ENCODE measurements at places on chromosomes 6 and 20. TPM values are rescaled to one million over a fixed set of nuclear protein-coding genes. Genes with fewer than 3 reads are reported as not detected.
A peak's percentile ranks its signal among the peaks of the same experiment; 100 is the strongest.

SIRT5 gene
- total RNA-seq, result 10.9 TPM

DNA sequence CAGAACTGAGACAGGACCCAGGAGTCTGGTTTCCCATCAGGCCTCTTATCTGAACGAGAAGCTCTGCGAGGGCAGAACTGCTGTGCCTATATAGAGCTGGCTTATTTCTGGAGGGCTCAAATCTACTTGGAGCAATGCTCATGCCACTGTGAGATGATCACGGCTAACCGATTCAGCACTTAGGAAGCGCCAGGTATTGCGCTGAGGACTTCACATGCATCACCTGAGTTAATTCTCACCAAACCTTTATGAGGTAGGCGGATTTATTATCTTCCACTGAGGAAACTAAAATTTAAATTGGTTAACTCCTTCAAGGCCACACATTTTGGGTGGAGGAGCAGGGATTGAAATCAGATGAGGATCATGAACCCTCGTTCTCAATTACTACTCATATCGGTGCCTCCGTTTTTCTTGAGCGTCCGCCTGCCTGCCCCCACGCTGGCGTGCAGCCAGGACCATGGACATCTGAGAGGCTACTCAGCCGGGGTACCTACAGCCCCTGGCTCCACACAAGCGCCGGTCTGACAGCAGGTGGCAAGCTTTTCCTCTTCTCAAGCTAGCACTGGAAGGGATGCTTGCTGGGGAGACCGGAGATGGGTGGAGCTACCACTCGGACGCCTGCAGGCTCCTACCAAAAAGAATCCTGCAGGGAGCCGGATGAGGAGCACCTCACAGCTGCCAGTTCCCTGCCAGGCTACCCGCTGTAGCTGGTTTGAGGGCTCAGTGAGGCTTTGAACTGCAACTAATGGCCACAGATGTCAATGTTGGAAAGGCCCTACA is 1.0 kb upstream of the PCIF1 start:
- H3K4me3 ChIP-seq, result peak overlapping the region; percentile 96
- peak; percentile 84 for DNase-seq
- no peaks in the 10 kb centered on the region for H3K27me3 ChIP-seq
- H3K4me1 ChIP-seq, result peaks cover 30% of the 10 kb centered on the region
- H3K27ac ChIP-seq, result peak overlapping the region; percentile 98

GRCh38 chr20:52518735-52519134 is 327.2 kb upstream of the ZFP64 start:
- H3K4me3 ChIP-seq, result no peak overlapping the region
- no peak for DNase-seq
- H3K4me1 ChIP-seq, result no peaks in the 10 kb centered on the region
- H3K27ac ChIP-seq, result no peak overlapping the region
- H3K36me3 ChIP-seq, result no peaks in the 10 kb centered on the region

- H3K36me3 ChIP-seq, result no peaks in the 10 kb centered on the region
- H3K4me3 ChIP-seq, result no peak overlapping the region
- no peaks in the 10 kb centered on the region for H3K4me1 ChIP-seq
- no peak for DNase-seq
- no peak overlapping the region for H3K27ac ChIP-seq
Observed at GRCh38 chr20:37968841-37969401, 64.3 kb downstream of the TTI1 start.

DNA sequence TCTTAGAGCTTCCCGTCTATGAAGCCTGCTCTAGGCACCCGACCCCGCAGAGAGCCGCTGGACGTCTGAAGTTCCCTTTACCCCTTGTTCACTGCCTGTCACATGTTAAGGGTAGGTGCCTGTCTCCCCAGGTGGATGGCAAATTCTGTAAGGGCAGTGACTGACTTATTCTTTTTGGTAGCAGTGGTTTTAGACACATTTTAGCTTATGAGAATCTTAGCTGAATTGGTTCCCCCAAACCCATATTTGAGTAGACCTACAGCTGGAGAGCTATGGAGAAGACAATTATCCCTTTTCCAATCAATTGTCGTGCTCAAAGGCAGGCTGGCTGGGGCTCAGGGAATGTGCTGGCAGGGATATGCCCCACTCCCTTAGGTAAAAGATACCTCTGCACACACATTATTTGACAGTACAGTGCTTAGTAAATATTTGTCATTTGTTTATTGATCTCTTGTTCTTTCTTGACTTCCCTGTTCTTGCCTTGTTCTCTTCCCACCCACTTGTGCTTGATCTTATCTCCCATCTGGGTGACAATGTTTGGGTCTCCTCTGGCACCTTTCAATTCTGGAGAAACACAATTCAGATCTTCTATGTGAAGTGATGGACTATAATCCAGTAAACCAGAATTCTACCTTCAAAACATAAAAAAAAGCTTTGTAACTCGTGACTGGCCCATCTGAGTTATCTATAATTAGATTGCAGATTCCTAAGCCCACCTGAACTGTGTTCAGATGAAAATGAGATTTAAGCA is 114.3 kb upstream of the SLC2A12 start:
- H3K4me3 ChIP-seq, result no peak overlapping the region
- peaks cover 17% of the 10 kb centered on the region for H3K36me3 ChIP-seq
- H3K27ac ChIP-seq, result no peak overlapping the region
- H3K4me1 ChIP-seq, result peaks cover 2% of the 10 kb centered on the region
- DNase-seq, result no peak

- no peaks in the 10 kb centered on the region for H3K36me3 ChIP-seq
- no peaks in the 10 kb centered on the region for H3K4me1 ChIP-seq
- no peak overlapping the region for H3K27ac ChIP-seq
- no peak overlapping the region for H3K4me3 ChIP-seq
Observed at GRCh38 chr20:44835661-44836221, 25.4 kb upstream of the RIMS4 start.

DNA sequence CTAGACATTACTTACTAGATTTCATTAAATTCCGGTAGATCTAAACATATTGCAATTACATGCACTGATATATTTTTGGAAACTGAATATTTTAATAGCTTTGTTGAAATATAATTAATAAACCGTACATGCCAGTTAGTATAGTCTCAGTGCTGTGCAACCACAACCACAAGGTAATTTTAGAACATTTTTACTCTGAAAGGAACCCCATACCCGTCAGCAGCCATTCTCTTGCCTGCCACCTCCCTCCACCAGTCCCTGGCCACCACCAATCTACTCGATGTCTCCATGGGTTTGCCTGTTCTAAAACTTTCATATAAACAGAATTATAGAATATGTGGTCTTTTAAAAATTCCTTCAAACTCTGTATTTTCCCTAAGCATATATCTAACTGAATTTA is 293.9 kb downstream of the THBS2 start:
- no peak for DNase-seq
- peaks cover 35% of the 10 kb centered on the region for H3K27me3 ChIP-seq
- no peaks in the 10 kb centered on the region for H3K4me1 ChIP-seq
- no peak overlapping the region for H3K4me3 ChIP-seq
- no peaks in the 10 kb centered on the region for H3K36me3 ChIP-seq
- no peak overlapping the region for H3K27ac ChIP-seq

DNA sequence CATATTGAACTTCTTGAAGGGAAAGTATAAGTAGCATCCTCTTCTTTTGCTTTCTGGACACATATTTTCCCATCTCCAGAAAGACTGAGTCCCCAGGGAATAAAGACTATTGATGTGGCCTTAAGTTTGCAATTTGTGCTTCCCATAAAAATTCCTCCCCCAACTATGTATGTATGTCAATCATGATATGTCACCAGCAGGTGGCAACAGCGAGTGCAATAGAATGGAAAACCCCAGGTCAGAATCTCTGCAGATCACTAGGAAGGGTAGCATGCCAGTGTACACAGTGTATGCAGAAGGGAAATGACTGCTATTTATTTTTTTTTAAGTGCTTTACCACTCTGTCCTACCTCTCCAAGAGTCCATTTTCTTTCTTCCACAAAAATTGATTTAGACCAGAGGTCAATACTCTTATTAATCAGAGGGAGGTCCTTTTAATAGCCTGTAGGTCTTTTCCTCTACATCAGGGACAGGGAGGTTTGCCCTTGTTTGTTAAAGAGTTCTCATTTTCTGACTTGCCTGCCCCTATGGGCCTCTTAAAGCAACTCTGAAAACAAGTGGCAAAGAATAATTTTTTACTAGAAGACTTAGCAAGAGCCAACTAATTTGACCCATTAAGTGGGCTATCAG is 61.4 kb downstream of the BMP2 start:
- no peaks in the 10 kb centered on the region for H3K36me3 ChIP-seq
- no peak overlapping the region for H3K27ac ChIP-seq
- no peaks in the 10 kb centered on the region for H3K4me1 ChIP-seq
- no peaks in the 10 kb centered on the region for H3K27me3 ChIP-seq
- no peak overlapping the region for H3K4me3 ChIP-seq

RBM12 gene
- total RNA-seq, result 137 TPM

RAET1E gene
- not detected for total RNA-seq

All from activated CD8-positive, alpha-beta memory T cell treated with anti-CD3 and anti-CD28 coated beads, Interleukin-2, amount 10 ng/mL, durations not matched to agents 7 days and 5 days (primary cell).